ENCODE measurements at places on chromosomes 6 and 20. TPM values are rescaled to one million over a fixed set of nuclear protein-coding genes. Genes with fewer than 3 reads are reported as not detected.

GRCh38 chr6:87183687-87184086 lies 28.3 kb downstream of the ZNF292 start:
- no peak for DNase-seq

DNA sequence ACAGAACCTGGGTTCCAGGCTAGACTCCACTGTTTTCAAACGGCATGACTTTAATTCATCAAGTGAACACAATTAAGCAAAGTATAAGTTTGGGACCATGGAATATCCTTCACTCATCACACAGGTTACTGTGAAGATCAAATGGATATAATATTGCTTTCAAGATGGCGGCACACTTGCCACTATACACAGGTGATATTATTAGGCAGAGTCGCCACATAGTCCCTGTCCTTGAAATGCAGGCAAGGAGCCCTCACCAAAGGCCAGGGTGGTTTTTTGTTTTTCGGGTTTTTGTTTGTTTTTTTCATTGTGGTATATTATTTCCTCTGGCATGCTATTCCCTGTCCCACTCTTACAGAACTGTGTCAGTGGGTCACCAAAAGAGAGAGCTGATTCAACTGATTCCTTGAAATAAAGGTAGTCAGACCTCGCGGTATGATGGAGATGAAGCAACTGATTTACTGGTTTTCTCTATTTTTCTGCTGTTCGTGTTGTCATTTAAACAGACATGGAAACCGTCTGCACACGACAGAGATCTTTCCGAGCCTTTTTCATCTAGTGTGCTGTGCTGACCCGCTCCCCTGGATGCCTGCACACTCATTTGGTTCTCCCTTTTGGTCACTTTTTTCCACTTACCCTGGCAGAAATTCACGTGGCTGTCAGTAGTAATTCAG lies 29.7 kb downstream of the MYB start:
- DNase-seq = no peak

CENPW gene
- 0.89 TPM for total RNA-seq

PPP1R3D gene
- total RNA-seq = 13.7 TPM

KCNK5 gene
- 0.50 TPM for total RNA-seq

DNA sequence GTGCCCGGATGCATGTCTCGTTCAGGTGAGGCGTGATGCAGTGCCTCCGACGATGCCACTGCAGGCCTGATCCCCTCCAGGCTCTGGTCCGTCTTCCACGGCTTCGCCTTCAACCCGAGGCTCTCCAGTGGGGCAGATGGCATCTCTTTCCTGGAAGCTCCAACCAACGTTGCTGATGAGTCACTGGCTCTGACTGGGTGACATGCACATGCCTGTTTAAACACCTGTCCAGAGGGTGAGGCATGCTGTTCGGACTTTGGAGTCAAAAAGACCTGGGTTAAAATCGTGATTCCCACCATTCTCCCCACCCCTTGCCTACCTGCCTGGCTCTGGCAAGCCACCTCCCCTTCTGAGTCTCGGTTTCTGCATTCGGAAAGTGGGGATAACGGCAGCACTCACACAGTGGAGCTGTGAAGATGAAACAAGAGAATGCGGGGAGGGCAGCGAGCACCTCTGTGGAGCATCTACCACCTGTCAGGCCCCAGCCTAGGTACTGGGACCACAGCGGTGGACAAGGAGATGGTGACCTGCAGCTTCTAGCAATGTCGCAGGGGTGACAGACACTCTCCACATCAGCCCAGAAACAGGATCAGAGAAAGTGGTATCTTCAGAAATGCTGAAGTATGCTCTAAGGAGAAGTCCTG lies 8.5 kb upstream of the EDN3 start:
- no peak for DNase-seq

MUC22 gene
- 0.22 TPM for total RNA-seq

GRCh38 chr6:91083211-91083610 lies 496.3 kb upstream of the MAP3K7 start:
- no peak for DNase-seq

DNA sequence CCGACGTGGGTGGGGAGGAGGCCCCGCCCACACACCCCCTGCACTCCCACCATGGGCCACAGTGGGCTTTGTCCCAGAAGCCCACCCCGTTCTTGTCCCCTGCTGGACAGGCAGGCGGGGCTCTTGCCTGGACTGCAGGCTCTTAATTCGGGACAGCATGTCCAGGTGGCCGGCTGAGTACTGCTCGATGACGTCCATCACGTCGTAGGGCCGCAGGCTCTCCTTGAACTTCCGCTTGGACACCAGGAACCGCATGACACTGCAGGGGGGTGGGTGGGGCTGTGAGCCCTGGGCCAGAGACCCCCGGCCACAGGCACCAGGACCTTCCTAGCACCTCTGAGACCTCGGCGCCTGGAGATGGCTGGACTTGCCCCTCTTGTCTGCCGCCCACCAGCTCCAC lies 52.2 kb upstream of the CHRNA4 start:
- no peak for DNase-seq

DNA sequence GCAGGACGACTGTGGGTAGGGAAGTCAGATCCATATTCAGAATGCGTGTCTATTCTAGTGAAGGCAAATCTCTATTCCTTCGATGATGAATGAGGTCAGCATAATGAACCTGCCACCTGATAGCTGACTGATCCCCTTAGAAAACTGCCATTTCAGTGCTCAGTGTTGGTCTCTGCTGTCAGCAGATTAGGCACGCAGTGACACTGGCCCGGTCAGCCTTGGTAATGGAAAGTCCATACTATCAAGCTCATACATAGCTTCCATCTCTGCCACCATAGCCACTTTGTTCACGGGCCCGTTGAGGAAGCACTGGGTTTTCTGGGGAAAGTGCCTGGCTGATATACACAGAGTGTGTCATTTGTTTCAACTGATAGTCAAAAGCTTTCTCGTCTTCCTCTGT lies 54.0 kb downstream of the C6orf52 start:
- DNase-seq = no peak

SOX12 gene
- 18.3 TPM for total RNA-seq
